Epithelial cell of proximal tubule (primary cell): ENCODE measurements at places on chromosomes 13 and 19. TPM values are rescaled to one million over a fixed set of nuclear protein-coding genes. Genes with fewer than 3 reads are reported as not detected.

VSTM1 gene
- 0.75 TPM in 1 of 2 replicates, not detected in the other for total RNA-seq

CYP2A7 gene
- total RNA-seq: not detected in 2 replicates

MBD3L2 gene
- not detected in 2 replicates for total RNA-seq

ZFP28 gene
- total RNA-seq: 7.9 and 12.2 TPM in 2 replicates

FFAR1 gene
- 0.06 TPM in 1 of 2 replicates, not detected in the other for total RNA-seq

AMH gene
- total RNA-seq: 0.52 and 1.7 TPM in 2 replicates

CBY2 gene
- total RNA-seq: not detected in 2 replicates

LCP1 gene
- 7.0 and 24.6 TPM in 2 replicates for total RNA-seq

GPX4 gene
- total RNA-seq: 457 and 656 TPM in 2 replicates

KASH5 gene
- total RNA-seq: 0.06 TPM in 1 of 2 replicates, not detected in the other

BST2 gene
- total RNA-seq: 2.2 and 18.6 TPM in 2 replicates

ZNF69 gene
- 11.0 and 15.0 TPM in 2 replicates for total RNA-seq

RFPL4A gene
- total RNA-seq: not detected in 2 replicates

SBK2 gene
- total RNA-seq: 0.58 and 2.9 TPM in 2 replicates

ZNF491 gene
- 0.17 and 0.29 TPM in 2 replicates for total RNA-seq

OR4F17 gene
- not detected in 2 replicates for total RNA-seq
